HAP-1 (cell line): ENCODE measurements at places on chromosomes 13 and 19.

DNA sequence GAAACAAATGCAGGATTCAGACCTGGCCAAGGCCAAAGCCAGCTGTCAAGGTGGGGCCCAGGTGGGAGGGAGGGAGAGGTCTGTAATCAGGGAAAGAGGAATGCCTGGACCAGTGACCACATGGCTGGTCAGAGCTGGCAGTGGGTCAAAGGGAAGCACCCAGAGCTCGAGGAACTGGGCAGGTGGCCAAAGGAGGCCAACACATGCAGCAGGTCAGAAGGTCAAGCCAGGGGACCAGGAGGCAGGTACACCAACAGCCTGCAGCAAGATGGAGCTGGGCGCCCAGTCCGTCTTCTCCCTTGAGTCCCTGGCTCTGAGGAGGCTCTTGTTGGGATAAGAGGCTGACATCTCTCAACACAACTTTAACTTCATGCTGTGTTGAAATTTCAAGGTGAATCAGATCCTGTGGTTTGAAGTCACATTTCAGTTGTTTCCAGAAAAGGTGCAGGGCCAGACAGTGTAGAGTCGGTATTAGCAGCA is 17.1 kb downstream of the GPATCH1 start:
- DNase-seq, result no peak

DNA sequence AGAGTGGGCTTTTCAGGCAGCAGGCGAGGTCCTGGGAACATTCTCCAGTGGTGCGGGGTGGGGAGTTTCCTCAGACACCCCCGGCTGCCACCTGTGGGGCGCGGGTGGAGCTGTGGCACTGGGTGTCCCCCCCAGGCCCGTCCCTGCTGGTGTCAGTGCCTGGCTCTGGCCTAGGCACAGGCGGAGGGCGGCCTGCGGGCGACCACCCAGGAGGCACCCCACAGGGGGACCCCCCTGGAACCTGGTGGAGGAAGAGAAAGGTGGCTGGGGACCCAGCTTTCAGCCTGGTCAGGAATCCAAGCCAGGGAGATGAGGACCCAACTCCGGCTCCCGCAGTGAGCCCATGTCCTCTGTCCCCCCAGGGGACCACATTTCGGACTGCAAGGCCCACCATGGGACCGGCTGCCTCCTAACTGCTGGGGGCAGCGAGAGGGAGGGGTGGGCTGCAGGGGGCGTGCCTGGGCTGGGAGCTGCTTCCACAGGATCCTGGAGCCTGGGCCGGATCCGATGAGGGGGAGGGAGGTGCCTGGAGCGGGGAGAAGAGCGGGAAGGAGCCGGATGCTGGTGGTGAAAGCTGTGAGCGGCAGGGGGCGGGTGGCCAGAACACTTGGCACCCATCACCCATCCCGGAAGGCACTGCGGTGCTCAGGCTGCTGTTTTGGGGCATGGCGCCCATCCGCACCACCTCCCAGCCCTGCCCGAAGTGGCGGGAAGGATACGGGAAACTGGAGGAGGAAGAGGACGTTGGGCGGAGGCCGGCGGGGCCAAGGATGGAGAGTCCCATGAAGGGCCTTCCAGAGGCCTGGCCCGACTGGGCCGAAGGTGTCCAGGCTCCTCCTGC is 5.5 kb upstream of the CTXN1 start:
- no peak for DNase-seq

GRCh38 chr13:86813198-86813597 is 858.0 kb upstream of the SLITRK5 start:
- DNase-seq, result no peak

- no peak for DNase-seq
These were observed 3.4 kb downstream of the NAXD start for GRCh38 chr13:110618780-110619179.

- no peak for DNase-seq
These were observed 1584.5 kb upstream of the MIR17HG start for GRCh38 chr13:89763005-89763404.

GRCh38 chr19:42274065-42274682 is 5.1 kb downstream of the CIC start:
- DNase-seq, result no peak
